ENCODE measurements at places on chromosomes 7 and 10.
A peak's percentile ranks its signal among the peaks of the same experiment; 100 is the strongest.

GRCh38 chr10:131899116-131899690, 1.6 kb upstream of the PPP2R2D start:
- DNase-seq, result no peak

DNA sequence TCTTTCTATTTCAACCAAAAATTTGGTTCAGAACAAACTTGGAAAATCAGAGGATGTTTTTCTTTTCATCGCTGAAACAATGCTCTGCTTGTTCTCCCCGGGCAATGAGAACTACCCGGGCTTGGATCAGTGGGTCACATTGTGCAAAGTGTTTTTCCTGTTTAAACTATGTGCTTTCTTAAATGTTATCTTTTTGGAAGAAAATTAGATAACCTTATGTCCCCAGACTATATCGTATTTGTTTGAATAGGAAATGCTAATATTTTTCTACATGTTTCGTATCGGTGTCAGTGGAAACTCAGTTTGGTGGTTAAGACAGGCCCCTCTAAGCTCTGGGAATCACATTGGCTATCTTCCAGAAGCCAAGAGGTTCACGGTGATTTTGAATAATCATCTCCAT, 319.5 kb upstream of the NFE2L3 start:
- DNase-seq, result no peak

GRCh38 chr10:19993714-19994315, 177.6 kb downstream of the PLXDC2 start:
- DNase-seq, result no peak

DNA sequence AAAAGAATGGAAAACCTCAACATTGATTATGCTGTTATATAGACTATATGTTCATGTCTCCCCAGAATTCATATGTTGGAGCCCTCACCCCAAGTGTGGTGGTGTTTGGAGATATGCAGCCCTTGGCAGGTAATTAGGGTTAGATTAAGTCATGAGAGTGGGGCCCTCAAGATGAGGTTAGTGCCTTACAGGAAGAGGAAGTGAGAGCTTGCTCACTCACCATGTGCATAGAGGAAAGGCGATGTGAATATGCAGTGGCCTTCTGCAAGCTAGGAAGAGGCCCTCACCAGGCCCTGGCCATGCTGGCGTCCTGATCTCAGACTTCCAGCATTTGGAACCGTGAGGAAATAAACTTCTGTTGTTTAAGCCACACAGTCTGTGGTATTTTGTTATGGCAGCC, 14.8 kb downstream of the ZNF33A start:
- DNase-seq, result no peak

GRCh38 chr10:30216821-30217220, 132.3 kb downstream of the MTPAP start:
- no peak for DNase-seq

GRCh38 chr7:153640586-153640985, 411.6 kb upstream of the DPP6 start:
- no peak for DNase-seq

- no peak for DNase-seq
Observed at GRCh38 chr7:141976524-141977245, 3.1 kb upstream of the TAS2R38 start.

- no peak for DNase-seq
Observed at GRCh38 chr7:139494835-139495579, 11.5 kb upstream of the KLRG2 start.

- DNase-seq, result no peak
Observed at GRCh38 chr10:1530871-1531517, 206.3 kb downstream of the ADARB2 start.

DNA sequence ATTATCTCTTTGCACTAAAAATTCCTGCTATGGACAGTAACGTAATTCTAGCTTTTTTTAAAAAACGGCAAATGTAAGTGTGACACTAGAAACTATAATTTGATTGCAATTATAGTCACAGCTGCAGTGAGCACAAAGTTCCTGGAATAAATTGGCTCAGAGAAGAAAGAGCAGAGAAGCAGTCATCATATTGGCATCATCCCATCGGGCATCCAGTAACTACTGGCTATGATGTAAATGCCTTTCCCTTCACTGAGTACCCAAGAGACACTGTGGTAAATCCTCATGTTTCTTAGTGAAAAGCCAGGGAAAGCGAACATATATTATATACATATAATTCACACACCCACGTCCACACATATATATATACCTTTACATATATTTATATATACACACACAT, 43.6 kb downstream of the PIP4K2A start:
- no peak for DNase-seq

- DNase-seq, result no peak
Observed at GRCh38 chr7:53811555-53812079, 730.6 kb upstream of the VSTM2A start.

DNA sequence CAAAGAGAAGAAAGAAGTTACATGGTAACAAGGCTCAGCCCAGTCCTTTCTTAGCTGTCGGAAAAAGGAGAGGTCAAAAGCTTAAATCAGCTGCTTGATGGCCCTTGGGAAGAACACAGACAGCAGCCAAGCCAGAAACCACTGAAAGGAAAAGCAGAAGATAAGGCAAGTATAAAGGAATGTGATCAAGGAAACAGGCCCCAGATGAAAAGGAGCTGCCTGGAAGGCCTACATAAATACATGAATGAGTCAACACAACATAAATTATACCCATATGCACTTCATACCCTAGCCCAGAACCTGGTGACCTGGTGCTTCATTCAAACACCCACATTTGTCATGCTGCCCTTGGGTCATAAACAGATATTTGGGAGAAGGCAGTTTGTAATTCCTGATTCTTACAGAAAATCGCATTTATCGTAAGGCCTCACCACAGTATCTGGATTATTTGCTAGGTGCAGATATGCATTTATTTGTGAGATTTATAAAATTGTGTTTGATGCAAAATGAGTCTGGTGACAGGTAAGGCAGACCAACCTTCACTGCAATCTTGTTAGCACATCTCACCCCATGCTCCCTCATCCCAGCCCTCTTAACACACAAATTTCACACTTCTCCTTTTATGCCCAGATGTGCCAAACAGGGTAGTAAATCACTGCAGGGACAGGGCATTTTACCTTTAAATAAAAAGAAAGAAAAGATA, 94.9 kb upstream of the KCNIP2 start:
- no peak for DNase-seq

GRCh38 chr7:11591055-11591633, 240.9 kb downstream of the THSD7A start:
- DNase-seq, result no peak

- no peak for DNase-seq
Observed at GRCh38 chr7:20223356-20223755, 6.2 kb upstream of the MACC1 start.

GRCh38 chr7:22296916-22297315, 60.0 kb downstream of the RAPGEF5 start:
- DNase-seq, result no peak

- peak; percentile 0 for DNase-seq
Observed at GRCh38 chr10:33772370-33773252, 438.1 kb upstream of the NRP1 start.

DNA sequence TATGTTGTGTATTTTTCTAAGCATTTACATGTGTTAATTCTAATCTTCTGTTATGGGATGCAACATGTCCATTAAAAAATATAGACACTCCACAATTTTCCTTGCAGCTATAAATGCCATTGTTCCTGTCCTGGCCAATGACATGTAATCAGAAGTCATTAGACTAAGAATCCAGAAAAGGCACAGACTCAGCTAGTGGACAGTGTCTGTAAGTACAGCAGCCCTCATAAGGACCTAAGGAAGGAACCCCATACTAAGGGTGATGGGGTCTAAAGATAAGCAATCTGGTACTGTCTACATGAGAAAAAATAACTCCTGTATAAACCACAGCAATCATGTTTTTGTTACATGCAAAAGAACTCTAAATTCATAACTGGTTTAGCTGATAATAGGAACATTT, 115.9 kb downstream of the GPR85 start:
- DNase-seq, result no peak

GRCh38 chr7:27868131-27868550, 128.2 kb downstream of the TAX1BP1 start:
- no peak for DNase-seq

GRCh38 chr7:138387755-138388475, 72.1 kb upstream of the TRIM24 start:
- no peak for DNase-seq

DNA sequence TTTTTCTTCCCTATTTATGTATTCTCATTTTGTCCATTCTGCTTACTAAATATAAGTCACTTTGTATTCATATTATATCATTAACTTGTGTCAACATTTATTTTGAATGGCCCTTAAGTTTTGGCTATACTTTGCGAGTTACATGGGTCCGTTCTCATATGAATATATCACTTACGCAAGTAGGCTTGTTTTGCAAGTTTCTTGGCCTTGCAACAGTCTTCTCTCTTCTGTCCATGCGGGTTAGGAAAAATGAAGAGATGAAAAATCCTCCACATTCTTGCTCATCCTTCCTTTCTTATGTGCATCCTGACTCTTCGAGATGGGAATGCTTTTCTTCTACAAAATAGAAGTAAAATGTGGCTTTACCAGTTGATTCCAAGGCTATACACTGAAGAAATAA, 82.8 kb downstream of the GPR158 start:
- no peak for DNase-seq

DNA sequence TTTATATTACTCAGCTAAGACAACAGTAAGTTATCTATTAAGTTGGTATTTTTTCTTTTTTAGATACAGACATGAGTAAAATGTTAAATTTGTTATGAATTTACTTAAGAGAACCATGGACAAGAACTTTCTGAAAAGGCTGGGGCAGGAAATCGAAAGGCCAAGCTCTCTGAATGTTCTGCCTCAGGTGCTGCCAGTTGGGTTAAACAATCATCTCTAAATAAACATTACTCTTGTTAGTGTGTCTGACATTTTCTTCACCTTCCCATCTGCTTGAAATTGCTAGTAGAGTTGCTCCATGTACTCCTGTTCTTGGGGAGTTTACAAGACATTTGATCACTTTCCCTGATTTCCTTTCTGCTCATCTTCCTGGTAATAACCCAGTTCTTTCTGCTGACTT, 87.5 kb downstream of the ANKRD7 start:
- no peak for DNase-seq

- no peak for DNase-seq
Observed at GRCh38 chr7:2730846-2731770, 43.1 kb downstream of the AMZ1 start.

DNA sequence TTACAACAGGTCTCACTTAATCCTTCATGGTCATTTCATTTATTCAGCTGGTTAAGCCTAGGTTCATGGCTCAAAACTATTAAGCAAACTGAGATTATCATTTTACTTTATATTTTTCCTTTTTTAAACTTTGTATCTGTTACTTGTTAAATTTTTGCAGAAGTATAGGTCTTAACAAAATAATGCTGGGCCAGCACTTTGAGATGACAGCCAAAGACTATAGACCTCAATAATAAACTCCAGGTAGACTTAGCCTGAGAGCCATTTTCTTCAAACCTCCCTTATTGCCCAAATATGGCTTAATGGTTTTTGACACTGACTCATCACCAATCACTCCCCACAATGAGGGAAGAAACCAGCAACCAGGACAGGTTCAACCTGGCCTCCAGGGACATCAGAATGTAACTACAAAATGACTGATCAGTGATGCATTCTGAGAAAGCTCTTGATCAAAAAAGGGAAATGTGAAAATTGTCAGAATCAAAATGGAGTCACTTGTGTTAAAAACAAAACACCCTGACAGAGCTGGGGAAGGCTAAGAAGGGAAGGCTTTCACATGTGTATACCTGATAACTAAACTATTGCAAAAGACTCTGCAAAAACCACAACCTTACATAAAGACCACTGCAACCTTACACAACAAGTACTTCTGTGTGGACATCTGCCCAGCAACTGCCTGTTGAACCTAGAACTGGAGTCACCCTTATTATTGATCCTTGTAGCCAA, 2.1 kb upstream of the CCDC126 start:
- no peak for DNase-seq

DNA sequence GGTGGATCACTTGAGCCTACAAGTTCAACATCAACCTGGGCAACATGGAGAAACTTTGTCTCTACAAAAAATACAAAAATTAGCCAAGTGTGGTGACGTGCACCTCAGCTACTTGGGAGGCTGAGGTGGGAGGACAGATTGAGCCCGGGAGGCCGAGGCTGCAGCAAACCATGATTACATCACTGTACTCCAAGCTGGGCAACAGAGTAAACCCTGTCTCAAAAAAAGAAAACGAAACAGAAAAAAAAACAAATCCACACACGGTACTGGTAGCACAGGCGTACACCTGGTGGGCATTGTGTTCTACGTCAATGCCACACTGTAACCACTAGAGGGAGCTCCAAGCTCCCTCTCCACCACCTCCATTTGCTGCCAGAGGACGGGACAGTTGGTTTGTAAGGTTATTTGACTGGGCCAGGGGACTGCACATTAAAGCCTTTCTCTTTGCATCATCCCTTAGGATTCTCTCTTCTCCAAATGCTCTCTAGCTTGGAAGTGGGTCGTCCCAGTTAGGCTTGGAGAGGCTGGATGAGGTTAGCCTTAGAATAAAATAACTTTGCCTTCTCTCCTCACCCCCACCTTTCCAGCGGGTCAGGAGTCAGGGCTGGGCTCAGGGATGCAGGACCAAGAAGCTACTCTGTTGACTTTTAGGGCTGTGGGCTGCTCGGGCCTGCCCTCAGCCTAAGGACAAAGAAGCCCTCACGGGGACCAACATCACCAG, 130.8 kb downstream of the SORBS1 start:
- peak; percentile 84 for DNase-seq

- DNase-seq, result no peak
Observed at GRCh38 chr7:105655067-105655466, 73.8 kb upstream of the EFCAB10 start.

- no peak for DNase-seq
Observed at GRCh38 chr10:47319784-47320183, 2.5 kb upstream of the GDF2 start.

GRCh38 chr7:11379641-11380040, 406.0 kb downstream of the PHF14 start:
- no peak for DNase-seq

GRCh38 chr7:131654668-131655326, 98.4 kb upstream of the PODXL start:
- DNase-seq, result peak; percentile 65

DNA sequence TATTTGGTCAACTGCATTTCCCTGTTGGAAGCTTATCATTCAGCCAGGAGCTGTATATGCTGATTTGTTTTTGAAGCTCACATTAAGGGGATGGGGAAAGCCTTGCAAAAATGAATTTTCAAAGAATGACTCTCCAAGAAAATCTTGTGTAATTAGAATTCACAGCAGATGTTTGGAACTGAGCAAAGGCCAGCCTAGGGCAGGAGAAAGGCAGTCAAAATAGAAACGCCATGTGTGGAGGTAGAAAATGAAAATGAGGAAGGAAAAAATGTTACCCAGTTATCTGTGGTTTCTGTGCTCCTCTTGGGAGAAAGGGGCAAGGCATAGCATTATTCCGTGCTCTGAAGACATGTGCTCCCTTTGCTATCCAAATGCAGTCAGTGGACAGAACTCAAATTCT, 93.5 kb downstream of the NRP1 start:
- DNase-seq, result no peak

GRCh38 chr10:69220041-69220451, at the start of gene HKDC1:
Gene HKDC1, plus strand, starts transcription at chr10:69220332. Its CDS starts 104 bp downstream, at chr10:69220436.
- no peak for DNase-seq

GRCh38 chr10:69093933-69094332, 6.0 kb downstream of the SRGN start:
- peak; percentile 27 for DNase-seq

All from cerebellar cortex (tissue), 1 donor.